Urinary bladder (tissue), 4 donors: ENCODE measurements at places on chromosomes 1 and 21. TPM values are rescaled to one million over a fixed set of nuclear protein-coding genes. Genes with fewer than 3 reads are reported as not detected.

SELP gene
- polyA plus RNA-seq = 7.5 TPM

ILDR2 gene
- polyA plus RNA-seq = 1.6 TPM

EXOC8 gene
- polyA plus RNA-seq = 6.0 TPM

TAL1 gene
- polyA plus RNA-seq = 4.0 TPM

ZNF593OS gene
- polyA plus RNA-seq = 0.18 TPM

DNA sequence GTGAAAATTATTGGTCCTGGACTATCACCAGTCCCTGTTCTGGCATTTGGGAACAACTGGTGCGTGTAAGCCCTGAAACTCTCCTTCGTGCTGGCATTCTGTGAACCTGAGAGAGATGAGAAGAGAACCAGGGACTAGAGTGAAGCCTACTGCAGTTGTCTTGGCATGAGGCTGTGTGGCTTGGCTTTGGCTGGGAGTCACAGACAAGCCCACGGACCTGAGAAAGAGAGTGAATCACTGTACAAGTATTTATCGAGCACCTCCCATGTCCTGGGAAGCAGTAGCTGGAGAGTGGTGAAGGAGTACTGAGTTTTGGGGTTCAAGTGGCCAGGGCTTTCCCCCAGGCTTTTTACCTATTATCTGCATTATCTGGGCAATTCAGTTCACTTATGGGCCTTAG lies 63.3 kb downstream of the FGGY start:
- DNase-seq = no peak

- DNase-seq = no peak
Observed at GRCh38 chr1:29977550-29977949, 741.2 kb downstream of the PTPRU start.

DNA sequence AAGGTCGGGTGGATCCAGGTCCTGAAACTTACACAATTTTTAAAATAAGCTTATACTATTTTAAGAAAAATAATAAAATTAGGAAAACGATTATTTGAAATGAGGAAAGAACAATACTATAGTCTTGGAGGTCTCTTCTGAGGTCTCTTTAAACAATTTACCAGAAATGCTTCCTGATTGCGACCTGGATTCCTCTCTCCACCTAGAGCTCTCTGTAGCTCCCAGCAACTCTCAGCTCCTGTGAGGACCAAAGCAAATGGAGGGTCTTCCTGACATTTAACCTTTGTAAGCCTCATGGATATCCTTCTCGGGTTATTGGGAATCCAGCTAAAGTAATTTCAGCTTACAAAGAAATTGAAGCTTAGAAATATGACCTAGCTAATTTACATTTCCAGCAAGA lies 886 bp downstream of the BTBD8 start:
- DNase-seq = no peak

DNA sequence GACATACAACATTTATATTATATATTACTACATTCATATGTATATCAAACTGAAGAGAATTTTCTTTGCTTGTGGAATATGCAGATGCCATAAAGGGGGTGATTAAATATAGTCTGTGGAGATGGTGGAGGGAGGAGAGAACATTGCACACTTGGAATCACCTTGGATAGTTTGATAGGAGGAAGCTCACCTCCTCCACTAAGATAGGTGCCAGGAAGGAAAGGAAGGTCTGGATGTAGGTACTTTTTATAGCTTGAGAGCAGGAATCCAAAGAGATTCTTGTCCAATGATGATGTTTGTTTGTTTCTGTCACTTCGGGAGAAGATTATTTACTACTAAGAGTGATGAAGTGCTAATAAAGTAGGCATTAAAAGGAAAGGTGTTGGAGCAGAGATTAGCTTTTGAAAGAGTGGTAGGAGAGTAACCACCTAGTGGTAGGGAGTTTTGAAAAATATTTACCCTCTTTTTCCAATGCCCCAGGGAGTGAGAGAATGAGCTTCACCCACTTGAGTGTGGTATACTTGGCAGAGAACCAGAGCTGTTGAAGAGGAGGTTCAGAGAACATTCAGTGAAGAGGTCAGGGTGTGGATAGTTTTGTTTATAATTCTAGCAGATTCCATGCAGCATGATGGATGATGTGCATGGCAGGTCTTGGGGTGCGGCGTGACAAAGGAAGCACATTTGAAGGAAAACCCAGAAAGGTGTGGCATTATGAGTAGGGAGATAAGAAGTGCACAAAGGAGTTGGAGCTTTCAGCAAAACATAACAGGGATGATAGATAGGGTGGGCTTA lies 145.0 kb downstream of the PATJ start:
- DNase-seq = no peak

DNA sequence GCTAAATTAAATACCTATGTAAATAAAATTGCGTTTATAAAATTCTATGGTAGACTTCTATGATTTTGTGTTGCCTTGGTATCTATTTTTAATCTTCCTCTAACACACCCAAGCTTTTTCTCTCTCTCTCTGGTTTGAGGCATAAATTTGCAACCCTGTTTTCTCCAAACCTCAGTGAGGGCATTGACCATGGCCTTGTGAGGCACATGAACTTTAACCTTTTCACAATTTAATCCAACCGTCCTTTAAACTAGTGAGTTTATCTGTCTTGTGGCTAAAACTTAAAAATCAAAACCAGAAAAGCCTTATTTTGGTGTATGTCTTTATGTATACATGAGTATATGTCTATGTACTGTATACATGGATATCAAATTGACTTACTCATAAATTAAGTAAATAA lies 746.6 kb upstream of the B3GALT2 start:
- DNase-seq = no peak

GRCh38 chr1:56330391-56331026 lies 248.9 kb downstream of the PLPP3 start:
- no peak for DNase-seq

GRCh38 chr1:81224222-81224621 lies 576.5 kb upstream of the ADGRL2 start:
- no peak for DNase-seq
